Nephron progenitor cell (in vitro differentiated cells): ENCODE measurements at places on chromosomes 7 and 10.

GRCh38 chr7:108007261-108007660 is 4.3 kb upstream of the LAMB1 start:
- DNase-seq: no peak

DNA sequence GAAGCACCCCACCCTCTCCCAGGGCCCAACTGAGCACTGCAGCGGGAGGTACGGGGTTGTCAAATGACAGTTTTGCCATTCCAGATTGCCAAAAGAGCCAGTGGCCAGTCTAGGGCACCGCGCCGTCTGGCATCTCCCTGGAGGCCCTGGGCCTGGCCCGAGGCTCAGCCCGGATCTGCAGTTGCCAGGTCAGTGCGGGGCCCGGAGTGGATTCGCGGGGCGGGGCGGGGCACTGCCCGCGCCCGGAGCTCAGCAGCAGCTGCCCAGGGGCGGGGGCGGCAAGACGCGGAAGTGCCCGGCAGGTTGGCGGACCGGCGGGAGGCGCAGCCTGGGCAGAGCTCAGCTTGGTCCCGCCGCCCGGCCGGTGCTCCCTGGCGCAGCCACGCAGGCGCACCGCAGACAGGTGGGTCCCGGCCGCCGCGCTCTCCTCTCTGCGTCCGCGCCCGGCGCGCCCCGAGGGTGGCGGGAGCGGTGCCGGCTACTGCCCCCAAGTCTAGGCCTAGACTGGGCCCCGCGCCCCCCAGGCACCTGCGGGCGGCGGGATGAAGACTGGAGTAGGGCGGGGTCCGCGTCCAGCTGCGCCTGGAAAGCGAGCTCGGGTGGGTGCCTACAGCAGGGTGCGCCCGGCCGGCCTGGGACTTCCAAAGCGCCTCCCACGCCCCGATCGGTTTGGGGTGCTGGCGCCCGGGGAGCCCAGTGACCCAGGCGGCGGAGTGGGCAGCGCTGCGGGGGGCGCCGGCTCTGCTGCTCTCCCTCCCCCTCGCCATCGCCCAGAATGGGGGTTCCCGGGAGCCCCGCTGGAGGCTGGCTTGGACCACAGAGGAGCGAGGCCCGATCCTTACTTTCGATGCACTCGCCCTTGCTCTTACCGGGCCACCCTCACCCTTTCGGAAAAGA is at the start of gene IRF5:
TSS of gene IRF5 (plus strand) at position 281 of the 897 bp plus-strand sequence. CDS start 4,155 bp downstream, outside the sequence.
- peak; percentile 59 for DNase-seq

GRCh38 chr10:113554214-113554613 is 1.4 kb downstream of the HABP2 start:
- no peak for DNase-seq

DNA sequence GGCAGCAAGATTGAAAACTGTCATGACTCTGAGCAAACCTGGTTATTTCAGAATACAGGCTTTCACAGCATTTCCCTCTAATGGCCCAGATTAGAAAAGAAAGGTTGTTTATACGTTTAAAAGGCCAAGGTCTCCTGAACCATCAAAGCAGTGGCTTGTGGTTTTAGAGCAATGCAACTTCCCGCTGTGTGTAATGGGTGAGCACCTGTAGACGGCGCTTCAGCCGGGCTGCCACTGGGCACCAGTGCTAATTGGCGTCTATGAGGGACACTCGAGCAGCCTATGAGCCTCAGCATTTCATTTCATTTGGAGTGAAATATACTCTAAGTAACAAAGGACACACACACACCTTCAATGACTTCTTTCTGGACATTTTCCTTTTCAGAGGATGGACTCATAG is 671.0 kb upstream of the FZD8 start:
- no peak for DNase-seq

- DNase-seq: no peak
Observed at GRCh38 chr10:119256030-119256429, 48.7 kb downstream of the GRK5 start.

GRCh38 chr10:113399065-113399464 is 153.8 kb upstream of the HABP2 start:
- no peak for DNase-seq

- DNase-seq: no peak
Observed at GRCh38 chr7:131890176-131890575, 333.7 kb upstream of the PODXL start.

GRCh38 chr10:88070080-88070880 is 206.9 kb downstream of the PTEN start:
- DNase-seq: no peak

DNA sequence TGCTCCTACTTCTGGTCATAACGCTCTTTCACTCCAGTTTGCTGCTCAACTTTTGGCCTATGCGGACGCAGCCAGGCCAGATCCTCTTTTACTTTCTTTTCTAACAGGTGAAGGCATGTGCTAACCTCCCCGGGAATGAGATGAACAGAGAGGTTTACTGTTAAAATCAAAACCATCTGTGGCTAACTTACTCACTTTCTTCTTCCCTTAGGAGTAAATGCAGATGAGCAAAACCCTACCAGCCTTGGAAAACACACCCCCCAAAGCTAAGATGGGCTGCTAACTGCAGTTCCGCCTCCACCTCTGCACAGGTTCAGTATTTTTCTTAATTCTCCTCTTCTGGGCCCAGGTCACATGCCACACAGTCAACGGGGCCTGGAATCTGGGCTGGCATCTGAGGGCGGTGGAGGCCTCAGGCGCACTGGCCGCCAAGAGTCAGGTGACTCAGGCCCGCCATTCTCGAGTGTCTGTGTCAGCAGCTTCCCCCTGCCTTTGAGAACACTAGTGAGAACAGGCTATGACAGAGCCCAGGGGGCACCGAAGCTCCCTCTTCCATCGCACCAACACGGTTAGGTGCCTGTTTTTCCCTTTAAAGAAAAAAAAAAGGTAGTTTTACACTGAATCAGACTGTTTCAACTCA is 11.1 kb downstream of the FAM53B start:
- no peak for DNase-seq

DNA sequence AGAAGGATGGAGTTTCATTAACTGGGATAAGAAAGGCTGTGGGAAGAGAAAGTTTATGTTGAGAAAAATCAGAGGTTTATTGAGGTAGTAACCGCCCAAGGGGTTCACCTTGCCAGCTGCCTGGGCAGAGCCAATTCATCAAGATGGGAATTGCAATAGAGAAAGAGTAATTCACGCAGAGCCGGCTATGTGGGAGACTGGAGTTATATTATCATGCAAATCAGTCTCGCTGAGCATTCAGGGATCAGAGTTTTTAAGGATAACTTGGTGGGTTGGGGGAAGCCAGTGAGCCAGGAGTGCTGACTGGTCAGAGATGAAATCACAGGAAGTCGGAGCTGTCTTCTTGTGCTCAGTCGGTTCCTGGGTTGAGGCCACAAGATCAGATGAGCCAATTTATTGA is 70.6 kb downstream of the MALRD1 start:
- no peak for DNase-seq

DNA sequence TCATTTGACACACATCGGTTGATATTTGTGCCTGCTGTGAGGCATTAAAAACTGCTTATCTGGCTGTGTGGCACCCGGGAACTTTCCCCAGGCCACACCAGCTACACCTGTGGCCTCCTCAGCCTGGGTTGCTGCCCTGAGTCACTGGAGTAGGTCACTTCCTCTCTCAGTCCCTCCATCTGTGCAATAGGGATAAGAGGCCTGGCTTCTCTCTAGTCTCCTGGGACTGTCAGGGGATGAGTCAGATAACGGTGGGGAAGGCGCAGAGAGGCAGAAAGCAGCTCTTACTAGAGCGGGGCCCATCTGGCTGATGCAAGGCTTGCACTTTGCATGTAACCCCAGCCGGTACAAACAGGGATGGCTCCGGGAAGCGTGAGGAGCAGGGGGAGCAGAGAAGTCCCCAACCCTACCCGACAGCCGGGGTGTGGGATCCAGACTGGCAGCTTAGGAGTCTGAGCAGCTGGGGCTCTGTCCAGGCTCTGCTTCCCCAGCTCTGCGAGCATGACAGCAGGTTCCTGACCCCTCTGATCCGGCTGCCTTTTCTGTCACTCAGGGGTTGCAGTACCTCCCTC is 34.0 kb downstream of the DNAJB12 start:
- DNase-seq: no peak

- no peak for DNase-seq
Observed at GRCh38 chr10:99276848-99277486, 41.3 kb upstream of the HPSE2 start.

GRCh38 chr7:1457059-1457948 is 2.0 kb downstream of the MICALL2 start:
- DNase-seq: no peak

GRCh38 chr10:103545771-103546281 is 52.3 kb downstream of the NEURL1 start:
- DNase-seq: no peak

GRCh38 chr7:118151671-118152070 is 32.3 kb upstream of the LSM8 start:
- DNase-seq: no peak

- no peak for DNase-seq
Observed at GRCh38 chr10:114520453-114520852, 116.2 kb upstream of the AFAP1L2 start.

- no peak for DNase-seq
Observed at GRCh38 chr10:59692113-59692512, 17.5 kb downstream of the SLC16A9 start.

- DNase-seq: no peak
Observed at GRCh38 chr10:18437486-18437885, 213.9 kb downstream of the NSUN6 start.

DNA sequence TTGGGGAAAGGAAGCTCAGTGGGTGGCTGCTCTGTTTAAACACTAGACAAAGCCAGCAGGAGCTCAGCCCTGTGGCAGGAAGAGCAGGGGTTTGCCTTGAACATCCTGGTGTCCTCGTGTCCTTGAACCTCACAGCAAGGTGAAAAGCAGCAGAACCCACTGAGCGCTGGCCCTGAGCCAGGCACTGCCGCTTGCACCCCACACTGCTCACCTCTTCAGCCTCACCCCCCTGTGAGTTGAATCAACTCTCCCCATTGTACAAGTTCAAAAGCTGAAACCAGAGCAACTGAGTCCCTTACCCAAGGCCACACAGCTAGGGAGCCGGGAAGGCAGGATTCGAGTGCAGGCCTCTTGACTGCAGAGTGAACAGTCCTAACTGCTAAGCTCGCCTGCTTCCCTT is 32.0 kb downstream of the SLC29A3 start:
- DNase-seq: no peak

- peak; percentile 64 for DNase-seq
Observed at GRCh38 chr10:6678211-6678803, 98.2 kb upstream of the PRKCQ start.

GRCh38 chr10:33553748-33554571 is 219.5 kb upstream of the NRP1 start:
- no peak for DNase-seq

- DNase-seq: no peak
Observed at GRCh38 chr7:828793-829561, 3.3 kb upstream of the SUN1 start.
